ENCODE measurements at places on chromosomes 12 and 14.

DNA sequence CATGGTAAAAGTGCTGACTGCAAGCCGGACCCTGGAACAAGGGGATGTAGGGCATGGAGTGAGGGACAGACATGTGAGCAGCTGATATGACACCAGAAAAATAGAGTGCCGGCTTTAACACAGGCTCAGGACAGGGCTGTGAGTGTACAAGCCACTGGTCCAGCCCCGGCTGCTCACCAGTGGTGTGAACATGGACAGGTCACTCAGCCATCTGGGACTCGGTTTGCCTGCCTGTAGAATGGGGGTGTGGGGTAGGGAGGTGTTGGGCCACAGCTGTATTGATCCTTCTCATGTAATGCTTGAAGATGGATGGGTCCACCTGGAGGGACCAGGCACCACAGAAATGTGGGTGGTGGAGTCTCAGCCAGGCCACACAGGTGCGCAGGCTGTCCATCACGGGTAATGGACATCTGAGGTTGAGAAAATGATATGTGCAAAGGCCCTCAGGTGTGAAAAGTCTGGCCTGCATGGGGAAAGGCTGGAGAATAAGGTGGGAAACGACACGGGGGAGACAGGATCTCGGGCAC is 10.6 kb upstream of the KRT74 start:
- DNase-seq, result no peak

GRCh38 chr14:73211251-73212040 is 25.9 kb upstream of the PAPLN start:
- DNase-seq, result no peak

DNA sequence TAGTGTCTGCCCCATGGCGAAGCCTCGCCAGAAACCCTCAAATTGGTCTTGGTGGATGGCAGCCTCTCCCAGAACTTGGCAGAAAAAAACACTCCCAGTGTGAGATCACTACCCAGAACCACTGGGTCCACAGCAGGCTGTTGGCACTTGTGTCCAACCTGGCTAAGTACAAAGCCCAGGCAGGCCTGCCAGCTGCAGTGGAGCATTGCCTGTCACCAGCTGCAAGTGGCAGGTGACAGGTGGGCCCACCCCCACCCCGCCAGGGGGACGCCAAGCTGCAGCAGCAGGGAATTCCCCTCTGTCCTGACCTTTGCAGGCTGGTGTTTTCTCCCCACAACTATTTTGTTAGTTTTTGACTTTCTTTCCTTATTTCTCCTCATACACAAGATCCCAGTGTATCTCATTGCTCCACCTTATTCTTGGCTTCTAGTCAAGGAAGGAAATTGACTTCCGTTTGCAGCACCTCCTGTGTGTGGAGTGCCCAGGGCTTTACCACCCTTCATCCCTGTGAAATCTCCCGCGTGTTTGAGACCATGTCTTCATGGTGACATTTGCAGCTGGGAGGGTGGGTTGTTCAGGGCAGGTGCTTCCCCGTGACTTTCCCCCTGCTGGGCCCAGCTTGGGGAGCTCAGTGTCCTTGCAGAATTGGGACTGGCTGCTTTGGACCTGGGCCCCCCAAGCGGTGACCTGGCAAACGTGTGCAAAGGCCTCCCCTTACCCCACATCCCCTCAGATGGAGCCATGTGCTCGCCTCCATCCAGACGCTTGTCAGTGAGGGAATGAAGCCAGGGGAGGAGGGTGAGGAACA is 73.8 kb upstream of the RIN3 start:
- peak; percentile 33 for DNase-seq

- no peak for DNase-seq
Observed at GRCh38 chr12:132454933-132455418, 35.0 kb upstream of the FBRSL1 start.

DNA sequence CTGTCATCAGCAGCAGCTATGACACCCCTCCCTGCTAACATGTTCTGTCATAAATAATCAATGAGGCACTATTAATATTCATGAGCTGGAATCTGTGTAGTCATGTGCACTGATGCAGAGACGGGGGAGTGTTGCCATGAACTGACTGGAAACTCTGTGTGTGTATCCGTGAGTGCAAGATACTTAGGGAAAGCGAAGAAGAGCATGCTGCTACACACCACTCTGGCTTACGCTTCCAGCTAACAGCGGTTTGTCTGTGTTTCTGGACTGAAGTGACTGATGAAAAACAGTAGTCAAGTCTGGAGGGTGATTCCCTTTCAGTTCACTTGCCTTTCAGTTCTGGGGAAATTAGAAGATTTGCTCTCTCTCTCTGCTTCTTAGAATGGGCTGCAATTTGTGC is 249.4 kb downstream of the PDZRN4 start:
- no peak for DNase-seq

All from NCI-H774 (cell line).